Stimulated activated CD8-positive, alpha-beta memory T cell treated with anti-CD3 and anti-CD28 coated beads, Interleukin-4, amount 100 ng/mL, for 1 hour (primary cell): ENCODE measurements at places on chromosomes 12 and 14.

GRCh38 chr14:89614009-89614691 lies 197.1 kb upstream of the FOXN3 start:
- DNase-seq: no peak

- no peak for DNase-seq
These were observed 28.1 kb downstream of the EVL start for GRCh38 chr14:100093319-100093718.

DNA sequence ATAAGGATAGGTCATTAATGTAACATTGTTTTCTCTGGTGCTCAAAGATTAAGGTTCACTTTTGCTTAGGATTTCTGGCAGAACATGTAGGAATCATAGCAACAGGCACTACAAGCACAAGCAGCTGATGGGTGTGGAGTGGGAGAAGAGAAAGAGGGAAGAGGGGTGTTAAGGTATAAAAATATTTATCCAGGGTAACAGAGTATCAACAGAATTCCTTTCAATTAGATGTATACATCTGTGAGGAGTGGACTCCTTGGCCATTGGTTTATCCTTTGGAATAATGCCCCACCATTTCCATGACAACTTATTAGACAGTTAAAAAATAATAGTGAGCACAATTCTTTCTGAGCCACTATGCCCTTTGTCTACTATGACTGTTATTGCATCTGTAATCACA lies 388.3 kb upstream of the DDHD1 start:
- no peak for DNase-seq

- DNase-seq: no peak
These were observed at the start of gene SMAGP for GRCh38 chr12:51270067-51270950. SMAGP (minus strand) TSS chr12:51270415; CDS start chr12:51269278, 1,137 bp downstream.

DNA sequence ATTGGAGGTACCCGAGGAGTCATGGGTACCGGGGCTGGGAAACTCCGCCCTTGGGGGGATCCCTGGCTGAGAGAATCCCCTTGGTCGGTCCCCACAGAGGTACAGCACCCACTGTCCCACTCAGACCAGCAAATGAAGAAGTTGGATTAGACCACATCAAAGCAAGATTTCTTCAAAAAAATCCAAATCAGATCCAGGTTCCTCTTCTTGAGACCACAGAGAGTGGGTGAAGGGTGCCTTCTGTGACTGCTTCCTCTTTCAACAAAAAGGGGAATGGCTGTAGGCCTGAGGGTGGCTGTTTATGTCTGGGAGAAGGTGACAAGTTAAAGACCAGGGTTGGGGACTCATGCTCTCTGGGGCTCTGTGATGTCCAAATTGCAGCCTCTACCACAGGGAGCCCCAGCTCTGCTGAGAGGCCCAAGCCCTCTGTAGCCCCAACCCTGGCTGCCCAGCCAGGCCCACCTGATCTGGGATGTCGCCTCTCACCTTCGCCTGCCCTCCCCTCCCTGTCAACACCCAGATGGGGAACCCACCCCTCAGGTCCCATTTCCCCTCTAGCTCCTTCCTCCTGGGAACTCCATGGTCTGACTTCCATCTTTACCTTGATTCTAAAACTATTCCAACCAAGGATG lies 50.9 kb downstream of the ZFP36L1 start:
- DNase-seq: no peak

DNA sequence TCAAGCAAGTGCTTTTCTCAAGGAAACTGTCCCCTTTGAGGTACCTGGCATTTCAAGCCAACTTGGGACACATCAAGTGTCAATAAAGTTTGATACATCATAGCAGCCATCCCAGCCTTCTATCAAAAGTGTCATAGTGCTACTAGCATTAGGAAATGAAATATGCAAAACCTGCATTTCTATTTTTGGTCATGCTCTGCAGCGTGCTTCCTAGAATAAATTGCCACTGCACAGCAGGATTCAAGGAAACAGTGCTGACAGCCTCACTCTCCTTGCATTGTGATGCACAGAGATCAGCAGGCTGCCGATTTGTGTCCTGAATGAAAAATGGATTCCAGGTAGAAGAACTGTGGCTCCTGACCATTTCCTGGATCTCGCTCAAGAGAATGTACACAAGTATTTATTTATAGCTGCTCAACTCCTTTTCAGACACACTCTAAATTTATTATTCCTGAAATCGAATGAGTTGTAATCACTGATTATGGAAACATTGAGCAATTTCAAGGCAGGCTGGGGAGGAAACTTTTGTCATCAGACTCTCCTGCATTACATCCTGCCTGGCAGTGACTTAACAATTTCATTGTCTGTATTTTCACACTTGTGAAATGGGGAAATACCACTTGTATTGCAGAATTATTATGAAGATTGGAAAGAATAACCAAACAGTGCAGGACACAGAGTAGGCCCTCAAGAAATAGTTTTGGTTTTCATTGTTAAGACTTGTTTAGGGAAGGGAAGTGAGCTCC lies 120.9 kb downstream of the SLC38A6 start:
- DNase-seq: no peak

GRCh38 chr12:41683023-41683422 lies 461.7 kb downstream of the GXYLT1 start:
- DNase-seq: no peak

DNA sequence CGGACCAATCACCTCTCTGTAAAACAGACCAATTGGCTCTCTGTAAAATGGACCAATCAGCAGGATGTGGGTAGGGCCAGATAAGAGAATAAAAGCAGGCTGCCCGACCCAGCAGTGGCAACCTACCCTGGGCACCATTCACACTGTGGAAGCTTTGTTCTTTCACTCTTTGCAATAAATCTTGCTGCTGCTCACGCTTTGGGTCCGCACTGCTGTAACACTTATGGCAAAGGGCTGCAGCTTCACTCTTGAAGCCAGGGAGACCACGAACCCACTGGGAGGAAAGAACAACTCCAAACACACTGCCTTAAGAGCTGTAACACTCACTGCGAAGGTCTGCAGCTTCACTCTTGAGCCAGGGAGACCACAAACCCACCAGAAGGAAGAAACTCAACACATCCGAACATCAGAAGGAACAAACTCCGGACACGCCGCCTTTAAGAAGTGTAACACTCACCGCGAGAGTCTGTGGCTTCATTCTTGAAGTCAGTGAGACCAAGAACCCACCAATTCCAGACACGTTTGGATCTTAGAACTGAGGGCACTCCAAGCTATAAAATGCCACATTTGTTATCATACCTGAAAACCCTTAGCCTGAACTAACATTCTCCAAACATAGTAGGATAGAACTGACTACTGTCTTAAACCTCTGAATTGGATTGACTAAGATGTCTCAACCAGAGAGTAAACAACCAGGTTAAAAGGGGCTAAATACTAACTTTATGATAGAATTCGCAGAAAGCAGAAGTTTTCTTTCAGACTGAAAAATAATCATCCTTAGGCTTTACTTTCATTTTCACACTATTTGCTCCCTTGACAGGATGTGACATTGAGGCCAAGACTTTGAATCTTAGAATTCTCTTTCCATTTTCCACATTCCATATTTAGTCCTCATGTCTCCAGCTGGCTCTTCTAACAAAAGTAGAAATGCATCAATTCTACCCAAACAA lies 33.6 kb downstream of the CDKL1 start:
- no peak for DNase-seq

GRCh38 chr14:53409969-53410368 lies 256.8 kb upstream of the DDHD1 start:
- DNase-seq: no peak

DNA sequence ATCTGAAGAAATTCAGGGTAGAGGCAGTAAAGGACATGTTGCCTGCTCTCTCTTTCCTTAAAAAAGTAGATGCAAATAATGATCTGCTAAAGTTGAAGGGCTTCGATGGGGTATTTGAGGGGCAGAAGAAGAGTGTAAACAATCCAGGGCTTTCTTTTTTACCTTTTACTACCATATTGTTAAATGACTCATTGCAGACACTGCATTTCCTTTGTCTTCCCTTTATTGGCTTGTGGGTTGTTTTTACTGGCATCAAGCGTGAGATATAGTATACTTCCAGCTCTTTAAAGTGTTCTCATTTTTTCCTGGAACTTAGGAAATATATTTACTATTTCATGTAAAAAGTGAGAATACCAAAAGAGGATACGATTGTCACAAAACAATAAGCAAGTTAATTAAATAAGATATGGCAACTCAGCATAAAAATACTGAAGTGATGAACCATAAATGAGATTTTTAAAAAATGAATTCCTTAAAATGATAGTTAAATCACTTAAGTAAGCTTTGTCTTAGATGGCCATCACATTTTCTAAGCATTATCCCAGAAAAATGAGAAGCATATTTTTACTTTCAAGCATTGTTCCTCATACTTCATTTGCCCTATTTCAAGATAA lies 72.3 kb upstream of the KRAS start:
- no peak for DNase-seq

GRCh38 chr12:98771811-98772752 lies 127.0 kb downstream of the APAF1 start:
- no peak for DNase-seq

DNA sequence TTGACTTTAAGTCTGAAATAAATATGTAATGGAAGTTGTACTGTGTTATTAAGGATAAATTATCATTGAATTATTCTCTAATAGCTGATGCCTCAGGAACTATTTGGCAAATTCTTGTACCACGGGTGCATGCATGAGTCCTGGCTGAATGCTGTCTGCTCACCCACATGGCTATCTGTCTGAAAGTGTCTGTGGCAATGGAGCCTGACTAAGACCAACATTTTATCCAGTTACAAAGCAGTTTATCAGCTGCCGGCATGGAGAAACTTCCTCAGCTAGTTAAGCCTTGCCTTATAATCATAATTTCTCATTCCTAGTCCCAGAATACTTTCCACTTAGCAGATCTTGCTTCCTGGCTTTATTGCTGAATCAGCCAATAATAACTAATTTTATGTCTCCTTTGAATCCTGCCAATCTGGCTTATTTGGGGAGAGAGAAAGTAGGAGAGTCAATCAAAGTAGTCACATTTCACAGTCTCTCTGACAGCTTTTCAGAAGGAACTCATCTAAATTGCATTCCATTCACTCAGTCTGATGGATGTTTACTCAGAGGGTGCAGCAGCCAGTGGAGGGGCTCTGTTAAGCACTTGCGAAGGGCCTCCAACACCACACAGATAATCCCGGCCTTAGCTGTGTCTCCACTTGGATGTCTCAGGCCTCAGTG lies 280.6 kb upstream of the CLEC14A start:
- no peak for DNase-seq

GRCh38 chr12:89882050-89882449 lies 173.4 kb upstream of the ATP2B1 start:
- DNase-seq: no peak

GRCh38 chr14:54503486-54503885 lies 6.2 kb upstream of the CGRRF1 start:
- DNase-seq: no peak

GRCh38 chr12:113345318-113345717 lies 10.4 kb upstream of the SLC8B1 start:
- no peak for DNase-seq

DNA sequence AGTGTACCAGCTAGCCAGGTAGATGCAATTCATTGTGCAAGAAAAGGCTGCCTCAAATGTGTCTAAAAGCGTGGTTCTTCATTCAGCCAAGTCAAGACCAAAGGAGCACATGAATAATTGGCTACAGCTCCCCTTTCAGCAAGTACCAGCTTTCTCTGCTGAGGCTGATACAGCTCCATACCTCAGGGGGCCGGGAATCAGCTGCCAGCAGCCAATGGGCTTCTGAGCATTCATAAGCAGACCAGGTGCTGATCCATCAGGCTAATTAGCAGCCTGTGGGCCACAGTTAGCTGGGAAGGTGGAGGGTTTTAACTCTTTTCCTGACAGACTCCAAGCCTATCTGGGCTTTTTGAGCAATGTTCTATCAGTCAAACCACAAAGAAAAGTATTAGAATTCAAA lies 264.7 kb downstream of the APAF1 start:
- DNase-seq: no peak

- no peak for DNase-seq
These were observed 130.8 kb downstream of the LMNTD1 start for GRCh38 chr12:25422241-25422640.

GRCh38 chr12:94969424-94969823 lies 34.1 kb downstream of the NDUFA12 start:
- DNase-seq: no peak

DNA sequence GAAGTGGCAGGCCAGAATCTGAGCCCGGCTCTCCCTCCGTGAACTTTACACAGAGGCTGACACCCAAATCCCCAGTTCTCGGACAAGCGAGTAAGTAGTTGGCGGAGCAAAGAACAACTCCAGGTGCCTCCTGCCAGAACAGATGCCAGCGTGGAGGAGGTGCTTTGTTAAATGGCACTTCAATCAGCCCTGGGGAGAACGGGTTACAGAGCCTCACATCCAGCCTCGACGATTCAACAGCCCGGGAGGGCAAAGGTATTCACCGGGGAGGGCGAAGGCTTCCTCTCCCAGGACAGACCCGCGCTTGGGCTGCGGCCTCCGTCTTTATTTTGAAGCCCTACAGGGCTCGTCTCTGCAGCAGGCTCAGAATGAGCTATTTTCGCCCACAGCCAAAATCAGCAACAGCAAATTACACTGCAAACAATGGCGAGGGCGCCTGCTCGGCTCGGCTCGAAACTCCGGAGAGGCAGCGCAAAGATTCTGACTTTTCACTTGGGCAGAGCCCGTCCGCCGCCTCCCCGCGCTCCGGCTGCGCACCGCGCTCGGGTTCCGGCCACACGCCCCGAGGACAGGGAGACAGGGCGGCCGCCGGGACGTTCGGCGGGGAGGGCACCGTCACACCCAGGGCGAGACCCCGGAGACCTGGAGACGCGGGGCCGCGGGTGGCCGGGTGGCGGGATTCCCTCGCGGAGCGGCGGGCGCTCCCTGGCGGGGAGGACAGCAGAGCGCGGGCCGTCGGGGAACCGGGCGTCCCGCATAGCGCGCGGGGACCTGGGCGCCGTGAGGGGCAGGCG lies 811 bp downstream of the TMCC3 start:
- DNase-seq: no peak

DNA sequence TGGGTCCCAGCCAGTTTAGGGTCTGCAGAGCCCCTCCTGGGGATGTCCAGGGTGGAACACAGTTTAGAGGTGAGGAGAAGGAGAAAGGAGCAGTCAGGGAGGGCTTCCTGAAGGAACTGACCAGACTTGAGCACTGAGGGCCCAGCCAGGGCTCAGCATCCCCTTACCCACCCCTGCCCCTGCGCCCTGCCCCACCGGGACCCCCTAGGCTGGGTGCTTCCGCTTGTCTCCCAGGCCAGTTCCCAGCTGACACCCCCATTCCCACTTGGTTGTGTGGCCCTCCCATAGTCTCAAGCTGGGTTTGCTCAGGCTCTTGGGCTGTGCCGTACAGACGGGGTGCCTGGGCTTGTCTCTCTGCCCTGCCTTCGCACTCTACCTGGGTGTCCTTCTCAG lies 26.3 kb upstream of the KIF26A start:
- no peak for DNase-seq

GRCh38 chr12:93706387-93706786 lies 29.2 kb downstream of the CRADD start:
- DNase-seq: no peak

DNA sequence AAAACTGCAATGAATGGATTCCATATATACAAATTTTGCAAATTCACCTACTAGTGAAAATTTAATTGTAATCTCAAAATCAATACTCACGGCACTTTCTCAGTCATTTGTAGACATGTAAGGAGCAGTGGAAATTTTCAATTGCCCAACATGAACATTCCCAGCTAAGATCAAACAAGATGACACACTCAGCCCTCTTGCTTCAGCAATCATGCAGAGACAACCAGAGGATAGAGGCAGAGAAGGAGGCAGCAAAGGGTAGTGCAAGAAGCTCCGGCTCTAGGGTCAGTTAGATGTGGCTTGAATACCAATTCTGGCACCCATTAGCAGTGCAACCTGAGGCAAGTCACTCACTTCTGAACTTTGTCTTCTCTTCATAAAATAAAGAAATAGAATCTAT lies 91.5 kb upstream of the SLC35F4 start:
- no peak for DNase-seq
